Stimulated activated CD8-positive, alpha-beta memory T cell treated with anti-CD3 and anti-CD28 coated beads, Interleukin-4, amount 100 ng/mL, for 48 hours (primary cell): ENCODE measurements at places on chromosomes 1 and 21.
A peak's percentile ranks its signal among the peaks of the same experiment; 100 is the strongest.

DNA sequence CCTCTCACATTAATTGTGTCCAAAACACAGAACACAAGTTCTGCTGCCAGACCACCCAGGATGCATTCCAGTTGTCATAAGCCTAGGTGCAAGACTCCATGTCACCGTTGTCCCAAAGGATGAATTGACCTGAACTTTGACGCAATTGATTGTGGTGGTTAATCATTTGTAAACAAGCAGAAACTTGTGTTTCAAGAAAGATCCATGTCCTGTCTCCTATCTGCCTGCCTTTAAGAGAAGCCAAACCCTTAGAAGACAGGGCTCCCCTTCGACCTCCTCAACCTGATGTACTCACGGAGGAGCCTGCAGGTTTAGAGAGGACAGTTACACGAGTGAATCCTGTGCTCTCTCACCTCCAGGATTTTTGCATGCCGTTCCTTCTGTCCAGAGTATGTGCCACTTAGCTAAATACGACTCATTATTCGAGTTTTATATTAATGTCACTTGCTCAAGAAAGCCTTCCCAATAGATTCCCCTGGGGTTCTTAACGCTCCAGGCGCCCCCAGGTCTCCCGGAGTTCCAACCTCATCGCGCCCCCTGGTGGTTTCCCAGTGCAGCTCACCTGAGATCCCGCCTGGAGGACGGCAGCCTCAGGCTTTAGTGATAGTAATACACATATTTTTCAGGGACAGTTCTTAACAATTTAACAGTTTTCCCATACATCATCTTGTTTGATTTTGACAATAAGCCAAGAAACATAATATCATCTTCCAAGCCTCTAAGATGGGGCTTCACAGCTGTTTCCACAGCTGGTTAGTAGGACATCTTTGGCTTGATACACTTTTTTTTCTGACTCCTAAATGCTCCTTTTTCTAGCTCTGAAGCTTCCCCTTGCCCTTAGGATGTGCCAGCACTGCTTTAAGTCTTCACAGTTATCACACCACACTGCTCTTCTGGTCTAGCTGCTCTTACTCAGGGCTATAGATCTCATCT lies 2.4 kb upstream of the C8B start:
- DNase-seq, result peak; percentile 47

DNA sequence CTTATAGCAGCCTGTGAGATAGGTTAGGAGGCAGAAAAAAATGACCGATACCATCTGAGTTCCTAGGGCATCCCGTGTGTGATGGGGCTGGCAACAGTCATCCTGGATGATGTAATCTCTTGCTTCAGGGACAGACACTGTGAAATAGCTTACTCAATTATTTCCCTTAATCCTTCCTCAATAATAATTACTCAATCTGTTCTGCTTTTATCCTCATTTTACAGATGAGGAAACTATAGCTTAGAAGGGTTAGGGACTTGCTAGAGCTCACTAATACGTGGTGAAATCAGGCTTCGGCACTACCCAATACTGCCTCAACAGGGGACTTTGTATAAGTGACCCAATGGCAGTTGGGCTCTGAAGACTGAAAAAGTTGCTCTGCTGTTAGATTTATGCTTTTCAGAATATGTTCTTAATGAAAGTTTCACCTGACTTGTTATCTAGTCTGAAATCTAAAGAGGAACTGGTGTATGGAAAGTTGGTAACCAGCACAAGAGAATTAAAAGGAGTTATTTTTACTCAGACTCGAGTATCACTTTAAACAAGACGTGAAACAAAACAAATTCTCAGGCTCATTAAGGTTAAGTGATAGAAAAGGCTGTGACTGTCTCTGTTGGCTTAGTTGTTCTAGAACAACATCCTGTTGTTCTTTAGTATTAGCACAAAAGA lies 14.4 kb downstream of the CD55 start:
- DNase-seq, result no peak

DNA sequence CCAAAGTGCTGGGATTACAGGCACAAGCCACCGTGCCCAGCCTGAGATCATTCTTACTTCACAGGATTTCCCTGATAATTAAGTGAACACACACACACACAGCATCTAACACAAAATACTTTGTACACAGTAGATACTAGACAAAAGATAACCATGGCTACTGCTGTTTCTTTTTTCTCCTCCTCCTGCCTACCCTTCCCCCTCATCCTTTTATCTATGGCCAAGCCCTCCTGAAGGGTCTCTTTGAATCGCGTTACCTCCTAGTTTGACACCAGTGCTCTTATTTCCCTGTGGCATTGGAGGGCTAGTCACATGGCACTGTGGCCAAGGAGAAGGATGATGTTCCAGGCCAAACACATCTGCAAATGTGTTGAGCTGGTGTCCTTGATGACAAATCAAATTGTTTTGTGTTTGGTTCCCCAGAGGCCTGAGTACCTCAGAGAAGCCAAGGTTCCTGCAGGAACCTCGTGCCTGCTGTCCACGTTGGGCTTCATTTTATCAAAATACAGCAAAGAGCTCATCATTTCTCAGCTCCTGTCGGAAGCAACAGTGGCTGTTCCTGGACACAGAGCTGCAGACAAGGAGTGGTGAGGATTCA lies 20.6 kb downstream of the NDUFS5 start:
- DNase-seq, result no peak

DNA sequence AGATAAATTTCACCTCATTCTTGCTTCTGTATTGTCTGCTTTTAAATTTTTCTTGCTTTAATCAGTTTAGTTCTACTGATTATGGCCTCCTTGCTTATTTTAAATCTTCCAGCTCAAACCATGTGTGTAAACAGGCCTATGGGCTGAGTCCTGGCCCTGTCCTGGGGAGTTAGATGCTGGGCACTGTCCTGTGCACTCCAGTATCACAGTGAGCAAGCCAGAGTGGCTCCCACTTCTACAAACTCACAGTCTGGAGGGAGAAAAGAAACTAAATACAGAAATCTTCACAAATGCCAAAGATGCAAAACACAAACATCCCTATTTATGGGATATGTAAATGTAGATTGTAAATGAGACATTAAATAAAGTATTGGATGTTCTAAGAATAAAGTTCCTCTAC lies 101.1 kb upstream of the POGK start:
- no peak for DNase-seq

GRCh38 chr1:37476087-37476452 lies 1.7 kb downstream of the ZC3H12A start:
- DNase-seq, result no peak

- DNase-seq, result no peak
These were observed 207.5 kb downstream of the KCNT2 start for GRCh38 chr1:196400478-196401451.

DNA sequence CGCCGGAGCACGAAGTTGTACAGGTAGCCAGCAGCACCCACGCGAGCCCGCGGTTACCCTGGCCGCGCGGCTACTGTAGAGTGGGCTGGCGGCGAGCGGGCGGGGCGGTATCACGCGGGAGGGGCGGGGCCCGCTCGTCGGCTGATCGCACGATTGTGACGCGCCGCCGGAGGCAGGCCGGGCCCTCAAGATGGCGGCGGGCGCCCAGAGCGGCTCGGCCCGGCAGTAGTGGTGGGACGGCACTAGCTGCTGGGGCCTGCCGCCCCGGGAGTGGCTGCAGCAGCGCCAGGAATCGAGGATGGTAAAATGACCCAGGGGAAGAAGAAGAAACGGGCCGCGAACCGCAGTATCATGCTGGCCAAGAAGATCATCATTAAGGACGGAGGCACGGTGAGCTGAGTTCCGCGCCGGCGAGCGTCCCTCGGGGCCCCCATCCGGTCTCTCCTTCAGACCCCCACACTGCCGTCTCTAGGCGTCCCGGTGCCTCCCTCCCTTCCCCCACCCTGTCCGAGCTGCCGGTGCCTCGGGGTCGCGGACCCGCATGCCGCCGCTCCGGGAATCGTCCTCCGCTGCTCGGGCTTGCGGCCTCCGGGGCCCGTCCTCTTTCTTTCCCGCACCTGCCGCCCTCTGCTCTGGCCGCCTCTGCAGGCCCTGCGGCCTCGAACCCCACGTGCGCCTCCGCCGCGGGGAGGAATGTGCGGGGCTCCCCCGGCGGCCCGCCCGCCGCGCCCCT lies 68.3 kb downstream of the SLC35A3 start:
- DNase-seq, result peak; percentile 91

GRCh38 chr1:59057211-59057694 lies 239.6 kb upstream of the FGGY start:
- no peak for DNase-seq

GRCh38 chr1:172117800-172118199 lies 276.5 kb downstream of the DNM3 start:
- no peak for DNase-seq

DNA sequence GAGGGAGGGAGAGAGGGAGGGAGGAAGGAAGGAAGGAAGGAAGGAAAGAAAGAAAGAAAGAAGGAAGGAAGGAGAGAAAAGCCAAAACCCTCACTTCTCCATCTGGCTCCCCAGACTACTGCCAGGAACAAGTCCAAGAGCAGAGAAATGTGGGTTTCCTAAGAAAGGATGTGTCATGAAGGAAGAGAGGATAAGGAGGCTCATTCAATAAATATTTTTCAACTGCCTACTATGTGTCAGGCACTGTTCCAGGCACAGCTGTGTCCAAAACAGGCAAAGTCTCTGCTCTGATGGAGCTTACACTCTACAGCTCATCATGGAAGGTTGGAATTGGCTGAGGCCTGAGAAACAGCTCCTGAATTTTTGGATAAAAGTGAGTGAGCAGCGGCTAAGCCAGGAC lies 42.6 kb upstream of the ATP2B4 start:
- DNase-seq, result no peak

GRCh38 chr1:175390081-175390481 lies 197.5 kb upstream of the KIAA0040 start:
- DNase-seq, result no peak

DNA sequence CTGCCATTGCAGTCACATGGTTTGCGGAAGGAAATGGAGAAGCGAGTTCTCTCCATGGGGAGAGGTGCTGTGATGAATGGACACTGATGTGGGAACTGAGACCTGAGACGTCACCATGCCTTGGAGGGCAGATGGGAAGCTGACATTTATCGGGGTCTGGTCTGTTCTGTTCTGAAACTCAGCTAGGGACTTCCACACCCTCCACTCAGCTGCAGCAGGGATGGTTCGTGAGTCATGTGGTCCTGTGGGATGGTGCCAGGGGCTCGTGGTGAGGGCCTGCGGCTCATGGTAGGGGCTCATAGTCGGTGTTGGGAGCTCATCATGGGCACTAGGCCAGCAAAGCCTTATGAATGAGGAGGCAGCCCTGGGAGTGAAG lies 6.1 kb downstream of the GPR137B start:
- no peak for DNase-seq

GRCh38 chr1:6704746-6705145 lies 3.1 kb upstream of the DNAJC11 start:
- DNase-seq, result no peak

GRCh38 chr1:172338295-172338735 lies 82.2 kb upstream of the C1orf105 start:
- peak; percentile 54 for DNase-seq

- DNase-seq, result no peak
These were observed 32.7 kb upstream of the VANGL1 start for GRCh38 chr1:115609021-115609420.
